ENCODE measurements at places on chromosomes 4 and X.

DNA sequence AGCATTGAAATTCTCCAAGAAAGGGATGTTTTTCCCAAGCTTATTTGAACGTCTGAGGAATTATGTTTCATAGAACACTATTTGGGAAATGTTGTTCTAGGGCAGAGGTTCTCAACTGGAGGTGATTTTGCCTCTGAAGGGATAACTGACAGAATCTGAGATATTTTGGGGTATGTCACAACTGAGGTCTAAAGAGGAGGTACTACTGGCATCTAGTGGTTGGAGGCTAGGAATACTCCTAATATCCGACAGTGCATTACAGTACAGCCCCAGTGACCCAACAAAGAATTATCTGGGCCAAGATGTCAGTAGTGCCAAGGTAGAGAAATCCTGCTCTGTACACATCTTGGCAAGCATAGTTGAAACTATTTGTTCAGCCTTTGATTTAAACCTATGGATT, 6.4 kb downstream of the HSPA4L start:
- DNase-seq = no peak

DNA sequence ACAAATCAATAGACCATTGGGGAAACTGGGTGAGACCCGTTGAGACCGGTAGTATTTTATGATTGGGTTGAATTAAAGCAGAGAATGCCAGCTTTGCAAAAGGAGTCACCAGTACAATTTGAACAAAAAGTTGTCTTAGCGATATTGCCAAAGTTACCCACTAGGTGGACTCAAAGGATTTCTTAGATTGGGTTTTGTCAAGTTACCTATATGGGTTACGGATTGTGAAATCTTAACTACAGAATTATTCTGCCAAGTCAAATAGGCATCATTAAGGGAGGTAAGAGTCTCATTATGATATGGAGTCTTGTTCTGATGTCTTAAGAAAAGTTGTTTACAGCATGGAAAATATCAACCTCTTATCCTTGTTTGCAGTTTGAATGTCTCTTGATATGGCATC, 15.0 kb upstream of the CT47A1 start:
- DNase-seq = no peak

GRCh38 chr4:112516471-112517066, 589 bp upstream of the NEUROG2 start:
- peak; percentile 45 for DNase-seq

- DNase-seq = no peak
Observed at GRCh38 chr4:71456841-71457240, 118.0 kb downstream of the SLC4A4 start.

DNA sequence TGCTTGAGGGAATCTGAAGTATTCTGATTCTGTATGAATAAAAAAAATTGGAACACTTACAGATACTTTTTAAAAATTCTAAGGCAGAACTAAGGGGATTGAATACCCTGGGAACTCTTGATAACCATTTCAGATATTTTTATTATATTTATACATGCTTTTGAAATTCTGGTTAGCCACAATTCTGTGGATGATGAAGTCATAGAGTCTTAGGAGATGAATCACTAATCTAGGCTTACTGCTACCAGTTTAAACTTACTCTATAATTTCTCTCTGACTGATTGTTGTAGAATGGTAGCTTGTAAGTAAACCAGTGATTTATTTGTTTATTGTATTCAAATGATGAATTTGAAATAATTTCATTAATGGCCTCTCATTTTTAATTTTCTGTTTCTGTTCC, 11.4 kb upstream of the SLAIN2 start:
- DNase-seq = no peak

- DNase-seq = no peak
Observed at GRCh38 chrX:18457000-18457399, 31.6 kb downstream of the CDKL5 start.

DNA sequence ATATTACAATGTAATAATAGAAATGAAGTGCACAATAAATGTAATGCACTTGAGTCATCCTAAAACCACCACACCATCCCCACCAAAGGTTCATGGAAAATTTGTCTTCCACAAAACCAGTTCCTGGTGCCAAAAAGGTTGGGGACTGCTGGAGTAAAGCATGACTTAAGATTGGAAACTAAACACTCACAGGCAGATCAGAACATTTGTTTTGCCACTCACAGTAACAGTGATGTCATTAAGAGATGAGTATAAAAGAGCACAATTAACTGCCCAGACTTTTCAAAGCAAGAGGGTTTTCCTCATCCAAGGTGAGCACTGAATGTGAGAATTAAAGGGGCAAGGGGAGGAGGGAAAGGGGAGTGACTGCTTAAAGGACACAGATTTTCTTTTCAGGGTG, 35.6 kb downstream of the MAP7D3 start:
- no peak for DNase-seq

- DNase-seq = no peak
Observed at GRCh38 chr4:88908003-88908402, 149.0 kb downstream of the FAM13A start.

GRCh38 chrX:22536746-22537304, 264.1 kb downstream of the CBLL2 start:
- DNase-seq = no peak

- no peak for DNase-seq
Observed at GRCh38 chr4:176729489-176729888, 63.2 kb downstream of the VEGFC start.

- DNase-seq = no peak
Observed at GRCh38 chr4:108889696-108890483, 127.0 kb upstream of the ETNPPL start.

- peak; percentile 69 for DNase-seq
Observed at GRCh38 chrX:153724252-153725038, at the start of the genes ABCD1 and BCAP31. TSS of gene ABCD1 (plus strand) at chrX:153724856. CDS start at chrX:153725267, 411 bp downstream. TSS of gene BCAP31 (minus strand) at chrX:153724387. CDS start at chrX:153723244, 1,143 bp downstream.

DNA sequence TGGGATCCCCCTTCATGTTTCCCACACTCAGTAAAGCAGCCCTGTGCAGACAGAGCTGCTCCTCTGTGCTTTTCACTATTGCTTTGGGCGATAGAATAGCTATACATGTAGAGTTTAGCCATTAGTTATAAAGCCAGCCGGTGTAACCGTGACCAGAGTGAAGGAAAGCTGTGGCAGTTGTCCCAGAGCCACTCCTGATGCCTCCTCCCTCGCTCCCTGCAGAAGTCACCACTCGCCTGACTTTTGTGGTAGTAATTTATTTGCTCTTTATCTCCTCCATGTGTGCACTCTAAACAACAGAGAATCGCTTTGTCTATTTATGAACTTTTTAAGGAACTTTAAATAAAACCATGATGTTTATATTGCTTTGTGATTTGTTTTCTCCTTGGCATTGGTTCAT, 41.8 kb upstream of the WWC2 start:
- DNase-seq = no peak

DNA sequence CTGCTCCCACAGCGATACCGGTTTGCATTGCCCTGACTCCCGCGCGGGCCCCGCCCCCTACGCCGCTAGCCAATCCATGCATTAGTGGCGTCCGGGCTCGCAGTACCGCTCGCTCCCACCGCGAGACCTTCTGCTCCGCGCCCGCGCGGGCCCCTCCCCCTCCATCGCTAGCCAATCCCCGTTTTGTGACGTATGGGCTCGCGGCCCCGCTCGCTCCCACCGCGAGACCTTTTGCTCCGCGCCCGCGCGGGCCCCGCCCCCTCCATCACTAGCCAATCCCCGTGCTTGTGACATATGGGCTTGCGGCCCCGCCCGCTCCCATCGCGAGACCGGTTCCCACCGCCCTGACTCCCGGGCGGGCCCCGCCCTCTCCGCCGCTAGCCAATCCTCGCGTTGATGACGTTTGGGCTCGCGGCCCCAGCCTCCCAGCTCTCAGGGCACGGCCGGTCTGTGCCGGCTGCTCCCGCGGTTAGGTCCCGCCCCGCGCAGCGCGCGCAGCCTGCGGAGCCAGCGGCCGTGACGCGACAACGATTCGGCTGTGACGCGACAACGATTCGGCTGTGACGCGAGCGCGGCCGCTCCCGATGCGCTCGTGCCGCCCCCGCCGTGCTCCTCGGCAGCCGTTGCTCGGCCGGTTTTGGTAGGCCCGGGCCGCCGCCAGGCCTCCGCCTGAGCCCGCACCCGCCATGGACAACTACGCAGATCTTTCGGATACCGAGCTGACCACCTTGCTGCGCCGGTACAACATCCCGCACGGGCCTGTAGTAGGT, at the start of gene EMD:
EMD (plus strand) TSS at position 497 of the 770 bp plus-strand sequence; CDS start at position 687, 190 bp downstream.
- no peak for DNase-seq

- no peak for DNase-seq
Observed at GRCh38 chr4:113437129-113437528, 324.4 kb downstream of the CAMK2D start.

GRCh38 chrX:72394518-72395170, 88.9 kb upstream of the CITED1 start:
- DNase-seq = no peak

DNA sequence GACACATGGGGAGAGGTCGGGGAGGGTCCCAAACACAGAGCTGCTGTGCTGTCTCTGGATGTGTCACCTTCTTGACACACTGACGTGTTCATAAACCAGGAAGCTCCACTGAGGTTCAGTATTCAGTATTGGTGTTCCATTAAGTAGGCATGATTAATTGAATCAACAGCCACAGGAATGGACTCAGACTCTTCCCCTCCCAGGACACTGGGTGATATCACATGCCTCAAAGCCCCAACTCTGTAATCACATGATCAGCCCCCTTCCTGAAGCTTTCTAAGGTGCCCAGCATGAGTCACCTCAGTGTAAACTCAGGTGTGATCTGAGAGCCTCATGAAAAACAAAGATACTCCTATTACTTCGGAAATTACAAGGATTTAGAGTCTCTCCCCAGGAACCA, 21.1 kb upstream of the HNRNPD start:
- no peak for DNase-seq

DNA sequence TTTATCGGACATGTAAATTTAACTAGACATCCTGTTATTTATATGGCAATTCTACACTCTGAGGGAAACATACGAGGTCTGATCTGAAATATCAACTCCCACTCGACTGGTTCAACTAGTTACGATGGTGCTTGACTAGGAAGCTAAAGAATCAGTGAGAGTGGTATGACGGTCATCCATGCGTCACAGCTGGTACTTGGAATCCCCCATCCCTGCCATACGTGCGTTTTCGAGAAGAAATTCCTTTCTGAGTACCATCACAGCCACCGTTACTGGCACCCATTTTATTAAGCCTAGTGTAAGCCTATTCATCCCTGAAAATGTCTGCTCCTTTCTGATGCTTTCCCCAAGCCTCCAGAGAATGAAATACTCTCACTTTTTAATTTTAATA, 695 bp upstream of the PIGA start:
- no peak for DNase-seq

- no peak for DNase-seq
Observed at GRCh38 chr4:152063621-152064240, 302.9 kb upstream of the GATB start.

- DNase-seq = no peak
Observed at GRCh38 chrX:130756233-130756632, 146.8 kb downstream of the ENOX2 start.

GRCh38 chr4:44761306-44761705, 35.0 kb upstream of the GNPDA2 start:
- no peak for DNase-seq

GRCh38 chrX:13533726-13534125, 35.7 kb upstream of the EGFL6 start:
- no peak for DNase-seq

DNA sequence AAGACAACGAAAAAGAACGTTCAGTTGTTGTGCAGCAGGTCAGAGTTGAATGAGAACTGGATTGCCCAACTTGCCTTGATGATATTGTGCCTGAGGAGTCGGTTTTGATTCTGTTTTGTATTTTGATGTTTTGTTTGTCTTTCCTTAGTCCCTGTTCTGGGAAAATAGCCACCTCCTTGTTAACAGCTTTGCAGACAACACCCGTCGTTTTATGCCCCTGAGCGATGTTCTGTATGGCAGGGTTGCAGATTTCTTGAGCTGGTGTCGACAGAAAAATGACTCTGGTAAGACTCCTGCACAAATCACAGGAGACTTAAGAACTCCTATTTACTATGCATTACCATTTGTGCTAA, 4.5 kb downstream of the BST1 start:
- no peak for DNase-seq

GRCh38 chr4:18518098-18518497, 496.5 kb upstream of the LCORL start:
- DNase-seq = no peak

DNA sequence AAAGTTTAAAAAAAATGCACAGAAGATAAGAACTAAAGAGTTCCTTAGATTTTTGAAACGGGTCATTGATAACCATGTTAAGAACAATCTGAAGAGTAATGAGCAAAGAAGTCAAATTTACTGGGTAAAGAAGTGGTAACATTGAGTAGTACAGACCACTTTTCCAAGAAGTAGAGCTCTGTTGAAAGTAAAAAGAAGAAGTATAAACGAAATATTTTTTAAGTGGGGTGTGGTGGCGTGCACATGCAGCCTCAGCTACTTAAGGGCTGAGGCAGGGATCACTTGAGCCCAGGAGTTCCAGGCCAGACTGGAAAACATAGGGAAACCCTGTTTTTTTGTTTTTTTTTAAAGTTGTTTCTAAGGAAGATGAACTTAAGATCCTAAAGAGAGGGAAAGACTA, 68.5 kb downstream of the UBA6 start:
- DNase-seq = no peak

- DNase-seq = no peak
Observed at GRCh38 chr4:157104541-157104940, 28.6 kb downstream of the GLRB start.

DNA sequence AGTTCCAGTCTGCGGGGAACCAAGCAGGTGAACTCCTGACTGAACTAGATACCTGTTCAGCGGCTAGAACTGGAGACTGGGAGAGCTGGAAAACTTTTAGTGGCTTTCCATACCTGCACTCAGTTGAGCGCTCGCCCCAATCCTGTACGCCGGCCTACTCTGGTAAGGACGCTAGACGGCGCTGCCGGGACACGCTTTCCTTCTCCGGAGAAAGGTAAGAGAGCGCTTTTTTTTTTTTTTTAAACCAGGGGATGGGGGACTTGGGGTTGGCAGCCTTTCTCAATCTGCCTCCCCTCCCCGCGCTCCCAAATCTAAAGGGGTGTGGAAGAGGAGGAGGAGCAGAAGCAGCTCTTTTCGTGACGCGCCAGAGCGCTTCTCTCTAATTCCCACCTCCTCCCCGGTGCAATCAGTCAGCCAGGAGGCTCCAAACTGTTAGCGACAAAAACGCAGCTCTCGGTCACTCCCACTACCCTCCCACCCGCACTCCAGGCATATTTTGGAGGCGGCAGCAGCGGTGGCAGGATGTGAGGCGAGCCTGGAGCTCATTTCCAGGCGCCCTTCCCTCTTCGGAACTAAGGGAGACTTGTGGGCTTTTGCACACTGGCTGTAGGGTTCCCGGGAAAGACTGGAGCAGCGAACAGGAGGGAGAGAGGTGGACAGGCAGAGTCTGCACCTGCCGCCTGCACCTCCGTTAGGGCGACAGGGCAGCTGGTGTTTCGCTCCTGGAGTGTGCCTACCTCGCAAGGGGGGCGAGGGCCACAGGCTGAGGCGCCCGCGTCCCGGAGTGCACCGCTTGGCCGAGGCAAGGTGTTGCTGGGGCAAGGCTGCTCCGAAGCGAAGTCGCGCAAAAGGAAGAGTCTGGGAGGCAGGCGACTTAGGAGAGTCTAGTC, at the start of gene IL1RAPL2:
IL1RAPL2 (plus strand) TSS at position 409 of the 890 bp plus-strand sequence.
- peak; percentile 4 for DNase-seq

GRCh38 chr4:38456096-38456495, 207.9 kb upstream of the KLF3 start:
- no peak for DNase-seq

- no peak for DNase-seq
Observed at GRCh38 chr4:41214825-41215146, 444 bp upstream of the APBB2 start.
